ENCODE measurements at places on chromosomes 5 and 9. TPM values are rescaled to one million over a fixed set of nuclear protein-coding genes. Genes with fewer than 3 reads are reported as not detected.

DNA sequence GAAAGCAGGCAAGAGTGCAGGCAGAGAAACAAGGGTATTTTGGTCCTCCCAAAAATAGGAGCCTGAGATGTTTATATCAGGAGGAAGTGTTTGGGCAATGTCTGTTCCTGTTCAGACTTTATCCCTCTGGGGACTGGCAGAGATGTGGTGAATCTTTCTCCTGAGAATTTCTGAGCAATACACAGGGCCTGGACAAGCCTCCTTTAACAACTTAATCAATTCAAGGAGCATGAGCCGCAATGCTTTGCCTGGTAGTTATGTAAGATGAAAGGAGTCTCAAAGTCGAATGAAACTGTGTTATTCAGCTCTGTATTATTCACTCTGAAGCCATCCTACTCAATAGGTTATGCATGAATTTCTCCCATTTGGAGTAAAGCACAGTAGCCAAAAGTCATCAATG, 365.6 kb downstream of the MAN2A1 start:
- DNase-seq, result no peak

The NELFB gene
- total RNA-seq, result 36.7 TPM

- no peak for DNase-seq
Measured at GRCh38 chr9:93345643-93346230, 105.7 kb upstream of the FAM120A start.

The ANKH gene
- 5.6 TPM for total RNA-seq

The GLDC gene
- 0.83 TPM for total RNA-seq
